ENCODE measurements at places on chromosomes 2 and 18.

- DNase-seq, result no peak
Measured at GRCh38 chr2:67075056-67075455, 322.1 kb upstream of the ETAA1 start.

DNA sequence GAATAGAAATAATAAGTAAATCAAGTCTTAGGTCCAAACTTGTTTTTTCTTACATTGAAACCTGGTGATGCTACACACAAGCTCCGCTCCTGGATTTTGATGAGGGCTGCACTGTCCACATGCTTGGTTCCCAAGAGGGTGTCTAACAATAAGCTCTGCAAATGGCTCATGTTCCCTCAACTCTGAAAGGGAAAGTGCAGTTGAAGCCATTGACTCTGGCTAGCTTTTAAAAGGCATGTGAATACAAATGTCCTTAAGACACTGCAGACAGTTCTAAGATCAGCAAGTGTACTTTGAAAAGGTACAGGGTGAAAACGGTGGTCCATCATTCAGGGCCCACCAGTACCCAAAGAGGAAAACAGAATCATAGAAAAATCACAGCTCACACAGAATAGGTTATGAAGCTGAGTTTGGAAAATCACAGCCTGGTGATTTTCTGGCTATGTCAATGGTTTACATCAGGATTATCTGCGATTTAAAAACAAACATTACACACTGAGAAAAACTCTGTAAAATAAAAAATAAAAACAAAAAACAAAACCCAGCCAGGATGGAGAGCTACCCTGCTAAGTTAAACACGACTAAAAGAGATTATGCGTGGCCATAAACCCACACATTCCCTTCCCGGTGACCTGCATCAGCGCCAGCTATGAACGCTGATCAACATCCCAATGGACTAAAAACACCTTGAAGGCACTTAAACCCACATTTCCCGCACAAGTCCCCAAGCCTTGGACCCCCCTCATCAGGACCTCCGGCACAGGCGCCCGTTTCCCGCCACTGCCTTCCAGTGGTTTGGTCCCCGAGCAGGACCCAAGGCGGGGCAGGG lies 554 bp downstream of the PFN4 start:
- no peak for DNase-seq

GRCh38 chr18:28116461-28116860 lies 60.5 kb downstream of the CDH2 start:
- no peak for DNase-seq

DNA sequence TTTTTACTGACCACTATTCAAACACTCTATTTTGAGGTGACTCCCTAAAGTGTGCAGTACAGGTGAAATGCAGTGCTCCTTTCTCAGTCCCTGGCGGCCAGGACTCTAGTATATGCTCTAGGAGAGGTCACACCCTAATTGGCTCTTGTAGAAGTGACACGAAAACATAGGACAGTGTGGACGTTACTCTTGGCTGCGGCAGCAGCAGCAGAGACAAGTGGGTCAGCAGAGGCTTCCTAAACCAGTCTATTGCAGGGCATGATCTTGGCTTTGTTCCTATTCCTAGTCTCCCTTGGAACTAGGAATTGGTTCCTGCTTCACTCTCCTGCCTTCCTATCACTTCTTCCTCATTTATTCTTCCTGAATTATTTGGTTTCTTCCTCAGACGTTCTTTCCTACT lies 10.1 kb upstream of the ONECUT2 start:
- no peak for DNase-seq

DNA sequence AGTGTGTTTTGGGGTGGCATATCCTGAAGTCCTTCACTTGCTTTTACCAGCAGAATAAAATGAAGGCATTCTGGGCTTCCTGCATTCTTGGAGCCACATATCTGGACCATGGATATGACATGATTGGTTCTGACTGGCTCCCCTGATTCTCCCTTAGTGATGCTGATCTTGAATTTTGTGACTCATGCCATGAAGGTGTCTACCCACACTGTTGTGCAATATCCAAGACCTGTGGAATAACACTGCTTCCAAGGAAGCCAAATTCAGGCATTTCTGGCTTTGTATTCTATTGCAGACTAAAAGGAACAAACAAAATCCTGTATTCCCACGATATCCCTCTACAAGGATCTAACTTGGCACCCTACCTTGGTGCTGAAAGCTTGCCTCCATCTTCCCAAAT lies 125.8 kb downstream of the LYPD6B start:
- no peak for DNase-seq

DNA sequence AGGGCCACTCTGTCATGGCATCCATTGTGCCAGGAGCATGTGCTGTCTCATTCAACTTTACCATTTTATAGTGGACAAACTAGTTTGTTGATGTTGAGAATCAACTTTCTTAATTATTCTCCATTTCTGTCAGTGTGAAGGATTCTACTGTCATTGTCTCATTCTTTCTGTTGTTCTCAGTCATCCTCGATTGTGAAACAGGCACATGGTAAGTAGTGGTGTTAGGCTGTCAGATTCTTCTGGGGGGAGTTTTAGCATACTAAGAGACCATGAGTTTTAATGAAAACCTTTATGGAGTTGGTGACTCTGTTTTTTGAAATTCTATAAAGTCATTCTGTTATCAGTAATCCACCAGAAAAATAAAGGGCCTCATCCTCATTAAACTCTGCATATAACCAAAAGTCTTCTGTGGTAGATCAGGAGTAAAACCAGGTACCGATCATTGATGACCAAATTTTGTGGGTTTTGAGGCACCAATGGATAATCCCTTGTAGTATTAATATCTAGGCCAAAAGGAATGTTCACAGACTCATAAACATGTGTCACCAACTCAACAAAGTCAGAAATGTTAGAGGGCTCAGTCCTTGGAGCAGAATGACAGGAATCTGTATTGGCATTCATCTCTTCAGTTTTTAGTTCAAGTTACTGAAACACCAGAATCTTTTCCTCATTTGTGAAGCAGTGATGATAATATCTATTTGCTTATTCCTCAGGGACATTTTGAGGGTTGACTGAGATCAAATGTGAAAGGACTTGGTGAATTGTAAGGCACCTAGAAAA lies 73.2 kb downstream of the CERS6 start:
- no peak for DNase-seq

- DNase-seq, result no peak
Measured at GRCh38 chr2:117436697-117437096, 377.8 kb upstream of the DDX18 start.

DNA sequence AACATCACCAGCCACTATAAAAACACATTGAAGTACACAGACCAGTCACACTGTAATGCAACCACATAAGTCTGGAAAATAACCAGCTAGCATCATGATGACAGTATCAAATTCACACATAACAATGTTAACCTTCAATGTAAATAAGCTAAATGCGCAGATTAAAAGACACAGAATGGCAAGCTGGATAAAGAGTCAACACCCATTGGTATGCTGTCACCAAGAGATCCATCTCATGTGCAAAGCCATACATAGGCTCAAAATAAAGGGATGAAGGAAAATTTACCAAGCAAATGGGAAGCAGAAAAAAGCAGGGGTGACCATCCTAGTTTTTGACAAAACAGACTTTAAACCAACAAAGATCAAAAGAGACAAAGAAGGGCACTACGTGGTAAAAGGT lies 110.8 kb downstream of the NR4A2 start:
- DNase-seq, result no peak

GRCh38 chr18:22348521-22349316 lies 69.0 kb downstream of the CTAGE1 start:
- DNase-seq, result peak; percentile 16

- no peak for DNase-seq
Measured at GRCh38 chr2:85706063-85706462, 11.9 kb downstream of the GNLY start.

DNA sequence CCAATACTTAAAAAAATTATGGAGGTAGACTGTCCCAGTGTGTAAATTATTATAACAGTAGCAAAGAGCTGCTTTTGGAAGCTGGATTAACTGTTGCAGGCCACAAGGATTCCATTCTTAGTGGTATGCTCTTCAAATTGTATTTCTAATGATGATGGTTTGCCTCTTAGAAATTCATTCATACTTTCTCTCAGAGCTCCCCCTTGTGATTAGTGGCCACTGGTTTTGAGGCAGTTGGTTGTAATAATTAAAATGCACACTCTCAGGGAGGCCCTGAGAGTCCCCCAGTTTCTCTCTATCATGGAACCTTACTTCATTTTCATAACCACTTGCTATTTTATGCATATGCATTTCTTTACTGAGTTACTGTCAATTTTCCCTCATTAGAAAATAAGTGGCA lies 122.5 kb downstream of the PLA2R1 start:
- DNase-seq, result no peak

- DNase-seq, result no peak
Measured at GRCh38 chr18:73784853-73785252, 362.8 kb downstream of the FBXO15 start.

DNA sequence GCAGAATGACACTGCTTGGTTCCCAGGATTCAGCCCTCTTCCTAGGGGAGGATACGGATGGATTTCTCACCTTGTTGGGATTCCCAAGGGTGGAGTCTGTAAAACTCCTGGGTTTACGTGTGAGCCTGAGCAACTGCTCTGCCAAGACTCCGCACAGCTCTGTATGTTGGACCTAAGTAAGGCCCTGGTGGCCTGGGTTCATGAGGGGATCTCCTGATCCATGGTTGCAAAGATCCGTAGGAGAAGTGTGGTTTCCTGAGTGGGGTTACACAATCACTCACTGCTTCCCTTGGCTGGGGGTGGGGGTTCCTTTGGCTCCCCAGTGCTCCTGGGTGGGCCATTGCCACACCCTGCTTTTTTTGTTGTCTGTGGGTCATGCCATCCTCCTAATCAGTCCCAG lies 37.7 kb downstream of the ANKRD12 start:
- no peak for DNase-seq

DNA sequence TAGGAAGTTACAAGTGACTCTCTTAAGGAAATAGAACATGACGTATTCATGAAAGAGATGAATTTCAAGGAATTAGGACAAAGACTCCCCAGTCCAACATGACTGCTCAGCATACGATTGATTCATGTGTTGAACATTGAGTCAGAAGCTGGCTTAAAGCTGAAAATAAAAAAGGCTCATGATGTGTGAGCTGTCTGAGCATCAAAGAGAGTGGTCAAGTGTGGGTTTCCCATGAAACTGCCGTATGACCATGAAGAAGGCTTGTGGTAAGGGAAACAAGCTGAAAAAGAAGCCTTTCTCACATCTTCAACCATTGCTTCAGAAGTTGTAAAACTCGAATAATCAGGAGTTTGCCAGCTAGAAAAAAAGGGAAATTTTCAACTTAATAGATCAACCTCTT lies 201.9 kb upstream of the APCDD1 start:
- DNase-seq, result no peak

DNA sequence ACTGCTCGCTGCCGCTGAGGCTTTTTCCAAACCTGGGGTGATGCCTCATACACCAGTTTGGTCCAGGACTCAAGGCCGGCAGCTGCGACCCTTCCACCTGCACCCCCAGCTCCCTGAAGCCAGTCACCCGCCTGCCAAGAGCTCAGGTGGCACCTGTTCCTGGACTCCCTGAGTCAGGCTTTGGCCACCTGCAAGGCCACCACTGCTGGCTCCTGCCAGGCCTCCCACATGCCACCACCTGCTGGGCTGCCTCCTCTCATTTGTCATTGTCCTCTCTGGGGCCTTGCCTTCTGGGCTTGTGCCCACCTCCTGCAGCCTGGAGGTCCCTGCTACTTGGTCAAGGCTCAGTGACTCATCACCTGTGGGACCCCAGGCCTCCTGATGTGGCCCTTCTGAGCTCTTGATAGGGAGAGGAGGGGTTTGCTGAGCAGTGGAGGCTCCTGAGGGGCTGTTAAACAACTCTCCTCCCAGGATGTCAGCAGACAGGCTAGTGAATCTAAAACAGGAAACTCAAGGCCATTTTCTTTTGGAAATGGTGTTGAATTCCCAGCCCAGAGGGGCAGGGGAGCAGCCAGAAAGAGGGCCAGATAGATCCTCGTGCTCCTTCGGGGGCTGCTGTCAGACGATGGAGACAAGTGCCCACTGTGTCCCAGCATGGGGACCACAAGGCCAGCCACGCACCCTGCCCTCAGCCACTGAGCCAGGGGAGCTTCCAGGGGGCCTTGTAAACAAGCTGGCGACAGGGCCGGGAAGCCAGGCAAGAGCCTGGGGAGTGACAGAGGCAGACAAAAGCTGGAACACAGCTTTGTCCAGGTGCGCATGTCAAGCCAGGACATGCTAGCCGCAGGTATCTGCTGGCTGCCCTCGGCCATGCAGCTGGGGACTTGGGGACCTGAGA lies 416.8 kb downstream of the LRATD1 start:
- no peak for DNase-seq

- DNase-seq, result no peak
Measured at GRCh38 chr2:39865751-39866150, 86.7 kb upstream of the THUMPD2 start.

DNA sequence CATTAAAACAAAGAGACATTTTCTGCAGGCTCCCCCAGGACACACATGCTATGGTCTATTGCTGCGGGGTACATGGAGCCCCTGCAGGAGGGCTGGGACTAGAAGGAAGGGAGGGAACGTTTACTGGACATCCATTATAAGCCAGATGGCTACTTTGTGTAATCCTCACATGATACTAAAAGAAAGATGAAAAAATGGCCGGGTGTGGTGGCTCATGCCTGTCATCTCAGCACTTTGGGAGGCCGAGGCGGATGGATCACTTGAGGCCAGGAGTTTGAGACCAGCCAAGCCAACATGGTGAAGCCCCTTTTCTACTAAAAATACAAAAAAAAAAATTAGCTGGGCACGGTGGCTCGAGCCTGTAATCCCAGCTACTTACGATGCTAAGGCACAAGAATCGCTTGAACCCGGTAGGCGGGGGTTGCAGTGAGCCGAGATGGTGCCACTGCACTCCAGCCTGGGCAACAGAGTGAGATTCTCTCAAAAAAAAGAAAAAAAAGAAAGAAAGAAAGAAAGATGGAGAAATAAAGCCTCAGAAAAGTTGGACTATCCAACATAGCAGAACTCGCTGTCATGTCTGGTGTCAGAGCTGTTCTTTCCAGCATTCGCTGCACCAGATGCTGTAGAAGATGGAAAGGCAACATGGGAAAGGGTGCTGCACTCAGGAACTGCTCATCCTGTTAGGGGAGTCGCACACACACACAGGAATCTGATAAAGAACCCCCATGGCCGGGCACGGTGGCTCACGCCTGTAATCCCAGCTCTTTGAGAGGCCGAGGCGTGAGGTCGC lies 7.8 kb upstream of the MYCN start:
- DNase-seq, result no peak

DNA sequence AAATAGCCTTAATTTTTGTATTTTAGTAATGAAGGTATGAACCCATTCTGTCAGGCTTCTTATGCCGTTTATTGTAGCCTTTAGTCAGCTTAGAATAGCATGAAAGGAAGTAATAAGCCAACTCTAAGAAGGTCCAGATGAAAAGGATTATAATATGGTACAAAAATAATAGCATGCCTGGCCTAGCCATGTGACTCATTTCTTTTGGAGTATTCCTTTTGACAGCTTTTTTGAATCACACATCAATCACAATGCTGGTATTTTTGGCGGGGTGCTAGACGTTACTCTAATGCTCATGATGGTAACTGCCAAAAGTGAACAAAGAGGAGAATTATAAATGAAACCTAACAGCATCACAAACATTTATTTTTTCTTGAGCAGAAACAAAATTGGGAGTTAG lies 19.9 kb downstream of the FMNL2 start:
- DNase-seq, result no peak

GRCh38 chr2:102060792-102061191 lies 69.0 kb downstream of the IL1R2 start:
- DNase-seq, result no peak
